ENCODE measurements at places on chromosomes 3 and 15. TPM values are rescaled to one million over a fixed set of nuclear protein-coding genes. Genes with fewer than 3 reads are reported as not detected.
A peak's percentile ranks its signal among the peaks of the same experiment; 100 is the strongest.

RPL35A gene
- 1,932 TPM for polyA plus RNA-seq

EFCC1 gene
- not detected for polyA plus RNA-seq

DNA sequence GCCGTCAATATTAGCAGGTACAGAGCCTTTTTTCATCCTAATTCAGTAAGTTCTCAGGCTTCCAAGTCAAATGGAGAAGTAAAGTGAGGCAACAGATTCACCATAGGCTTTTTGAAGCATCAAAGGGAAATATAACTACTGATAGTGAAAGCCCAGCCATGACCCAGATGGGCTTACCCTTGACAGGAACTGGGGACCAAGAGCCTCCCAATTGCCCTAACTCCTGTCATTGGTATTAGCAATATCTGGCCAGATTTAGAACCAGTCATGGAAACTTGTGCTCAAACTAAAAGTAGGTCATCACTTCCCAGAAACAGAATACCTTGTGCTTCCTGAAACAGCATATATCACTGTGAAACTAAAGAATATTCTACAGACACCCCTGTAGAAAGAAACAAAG, 33.0 kb downstream of the NME9 start:
- no peak for DNase-seq

GRCh38 chr15:28977377-28978010, 91.7 kb downstream of the APBA2 start:
- DNase-seq, result peak; percentile 93

HIGD2B gene
- polyA plus RNA-seq, result not detected

LMAN1L gene
- polyA plus RNA-seq, result not detected

DNA sequence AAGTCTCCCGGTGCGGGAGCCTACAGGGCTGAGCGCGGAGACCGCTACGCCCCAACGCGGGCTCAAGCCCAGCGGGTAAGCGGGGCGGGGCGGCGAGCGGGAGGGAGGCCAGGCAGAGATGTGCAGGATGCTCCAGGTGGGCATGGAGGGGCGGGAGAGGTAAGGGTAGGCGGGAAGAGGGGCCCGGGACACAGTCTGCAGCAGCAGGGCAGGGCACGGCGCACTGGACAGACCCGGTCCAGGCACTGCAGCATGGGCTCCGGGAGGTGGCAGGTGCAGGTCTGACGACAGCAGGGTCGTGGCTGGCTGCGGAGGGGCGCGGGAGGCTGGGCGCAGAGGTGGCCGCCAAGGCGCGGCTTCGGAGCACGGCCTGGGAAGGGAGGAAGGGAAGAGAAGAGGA, 102.8 kb downstream of the GABRB3 start:
- no peak for DNase-seq

C3orf70 gene
- polyA plus RNA-seq, result not detected

DNA sequence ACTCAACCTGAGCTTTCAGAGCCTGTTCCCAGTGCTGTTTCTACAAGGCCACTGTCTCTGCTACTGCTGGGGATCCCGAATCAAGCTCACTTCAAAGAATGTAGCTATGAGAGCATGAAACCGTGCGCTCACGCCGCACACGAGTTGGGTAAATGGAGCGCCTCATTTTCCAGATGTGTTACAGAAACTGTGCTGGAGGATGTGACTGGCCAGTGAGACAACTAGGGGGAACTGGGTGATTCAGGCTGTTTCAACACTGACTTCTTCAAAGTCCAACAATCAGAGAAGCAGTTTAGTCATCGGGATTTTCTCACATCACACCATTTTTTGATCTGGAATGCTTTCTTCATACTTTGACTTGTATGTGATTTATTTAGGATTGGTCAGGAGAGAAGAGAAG, 3.5 kb downstream of the ZNF710 start:
- peak; percentile 97 for DNase-seq

WNT5A gene
- 4.0 TPM for polyA plus RNA-seq

DNA sequence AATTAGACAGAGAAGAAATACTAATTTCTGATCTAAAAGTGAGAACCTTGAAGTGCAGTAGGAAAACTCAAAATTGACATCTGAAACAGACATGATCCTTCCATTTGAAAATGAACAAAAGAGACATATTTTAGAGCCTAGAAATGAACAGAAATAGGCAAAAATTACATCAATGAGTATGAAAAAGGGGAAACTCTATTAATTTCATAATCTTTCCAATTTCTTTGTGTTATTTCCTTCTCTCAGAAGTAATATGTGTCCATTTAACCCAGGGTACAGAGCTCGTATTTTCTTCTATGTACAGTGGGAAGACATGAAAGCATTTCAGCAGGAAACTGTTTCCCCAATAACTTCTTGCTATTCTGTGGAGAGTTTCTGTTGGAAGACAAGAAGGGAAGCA, 263.1 kb downstream of the CGGBP1 start:
- no peak for DNase-seq

- DNase-seq, result no peak
Measured at GRCh38 chr3:128606094-128606493, 44.5 kb downstream of the RPN1 start.

DNA sequence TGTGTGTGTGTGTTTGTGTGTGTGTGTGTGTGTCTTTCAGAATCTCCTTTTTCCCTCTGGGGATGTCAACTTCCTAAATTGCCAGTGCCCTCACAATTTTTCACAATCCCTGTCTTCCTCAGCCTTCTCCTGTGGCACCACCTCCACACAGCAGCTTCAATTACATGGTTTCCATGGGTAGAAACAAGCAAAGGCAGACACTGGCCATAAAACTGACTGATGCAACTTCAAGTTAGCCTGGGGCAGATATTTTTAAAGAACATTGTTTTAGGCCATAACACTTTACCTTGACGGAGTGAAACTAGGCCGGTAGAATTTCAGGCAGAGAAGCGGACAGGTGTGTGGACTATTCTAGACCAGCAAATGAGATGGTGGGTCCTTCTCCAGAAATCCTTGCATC, 405.8 kb upstream of the SUCLG2 start:
- DNase-seq, result no peak

GRCh38 chr15:35843498-35843897, 297.5 kb upstream of the DPH6 start:
- DNase-seq, result no peak

ERICH6 gene
- not detected for polyA plus RNA-seq

DNA sequence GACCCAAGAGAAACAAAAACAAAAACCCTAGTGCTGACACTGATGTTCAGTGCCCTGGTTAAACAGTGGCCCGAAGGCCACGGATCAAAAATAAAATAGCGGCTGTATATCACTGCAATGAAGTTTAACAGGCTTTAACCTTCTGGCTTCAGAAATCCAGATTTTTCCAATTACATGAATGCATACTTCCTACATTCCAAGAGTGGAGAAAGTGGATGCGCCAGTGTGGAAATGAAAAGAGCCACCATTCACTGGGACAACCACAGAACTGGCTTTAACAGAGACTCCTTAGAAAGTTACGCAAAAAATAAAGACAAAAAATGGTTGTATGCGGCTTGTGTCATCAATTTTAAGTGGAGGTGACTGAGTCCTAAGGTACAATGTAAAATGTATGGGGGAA, 522.2 kb downstream of the FHIT start:
- DNase-seq, result no peak

- no peak for DNase-seq
Measured at GRCh38 chr15:60646595-60646994, 167.7 kb upstream of the ICE2 start.

DNA sequence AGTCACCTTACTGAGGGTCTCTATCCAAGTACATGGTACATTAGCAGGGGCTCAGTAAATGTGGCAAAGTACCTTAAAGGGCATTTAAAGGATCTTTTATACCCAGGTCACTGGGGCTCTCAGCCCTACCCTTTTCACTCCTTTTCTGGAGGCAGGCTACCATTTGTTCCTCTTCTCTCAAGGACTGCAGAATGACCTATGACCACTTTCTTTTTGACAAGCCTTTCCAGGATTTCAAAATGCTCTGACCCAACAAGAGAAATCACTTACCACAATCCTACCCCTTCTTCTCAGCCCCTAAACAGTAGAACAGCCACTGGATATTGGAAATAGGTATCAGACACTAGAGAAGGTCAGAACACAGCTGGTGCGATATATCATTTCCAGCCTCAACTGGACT, 221.8 kb upstream of the TPRG1 start:
- DNase-seq, result no peak

- no peak for DNase-seq
Measured at GRCh38 chr3:164890061-164890460, 188.2 kb downstream of the SI start.

DNA sequence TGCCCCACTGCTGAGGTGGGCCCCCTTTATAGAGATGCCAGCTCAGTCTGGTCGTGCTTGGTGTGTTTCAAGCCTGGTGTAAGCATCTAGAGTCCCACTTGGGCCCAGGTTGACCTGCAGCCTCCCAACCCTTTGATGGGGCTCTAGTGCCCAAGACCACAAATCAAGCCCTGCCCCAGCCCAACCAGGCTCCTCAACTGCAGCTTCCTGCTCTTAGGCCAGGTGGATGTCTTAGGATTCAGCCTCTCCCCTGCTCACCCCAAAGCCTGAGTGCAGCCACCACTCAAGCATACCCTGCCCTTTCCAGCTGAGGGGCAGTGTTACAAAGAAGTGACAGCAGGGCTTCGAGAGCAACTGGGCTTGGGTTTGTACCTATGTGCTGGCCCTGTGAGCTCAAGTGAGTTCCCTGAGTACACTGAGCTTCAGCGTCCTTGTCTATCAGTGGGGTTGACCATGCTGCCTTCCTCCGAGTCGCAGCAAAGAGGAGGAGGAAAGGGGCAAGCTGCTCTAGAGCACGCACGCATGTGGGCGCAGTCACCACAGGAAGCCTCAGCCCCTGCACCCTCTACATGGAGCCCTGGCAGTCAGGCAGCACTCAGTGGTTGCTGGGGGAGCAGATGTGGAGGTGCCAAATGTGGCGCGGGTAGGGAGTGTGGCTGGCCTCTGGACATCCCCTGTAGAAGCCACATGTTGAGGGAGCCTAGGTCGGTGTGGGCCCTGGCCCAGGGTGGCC, 120.7 kb downstream of the EEFSEC start:
- DNase-seq, result no peak

DNA sequence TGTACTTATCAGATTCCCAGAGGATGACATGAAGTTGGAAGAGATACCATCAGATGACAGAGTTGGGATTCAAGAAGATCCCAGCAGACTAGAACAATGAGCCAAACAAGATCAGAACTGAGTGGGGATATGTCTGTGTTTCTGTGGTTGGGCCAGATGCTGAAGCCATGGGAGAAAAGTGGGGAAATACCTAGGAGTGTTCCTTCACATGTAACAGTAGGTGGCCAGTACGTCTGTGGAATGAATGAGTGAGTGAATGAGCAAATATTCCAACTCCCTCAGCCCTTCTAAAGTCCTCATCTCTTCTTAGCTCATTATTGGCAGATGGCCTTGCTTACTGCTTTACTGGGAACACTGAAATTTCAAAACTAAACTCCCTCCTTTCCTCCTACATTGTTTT, 32.2 kb upstream of the GREM1 start:
- peak; percentile 56 for DNase-seq

PRR23B gene
- not detected for polyA plus RNA-seq

ERC2 gene
- polyA plus RNA-seq, result 0.08 TPM

POC1A gene
- polyA plus RNA-seq, result 36.5 TPM

CCDC33 gene
- polyA plus RNA-seq, result not detected

- DNase-seq, result no peak
Measured at GRCh38 chr3:170203457-170203856, 18.8 kb upstream of the PRKCI start.

TBC1D2B gene
- polyA plus RNA-seq, result 10.6 TPM

DNA sequence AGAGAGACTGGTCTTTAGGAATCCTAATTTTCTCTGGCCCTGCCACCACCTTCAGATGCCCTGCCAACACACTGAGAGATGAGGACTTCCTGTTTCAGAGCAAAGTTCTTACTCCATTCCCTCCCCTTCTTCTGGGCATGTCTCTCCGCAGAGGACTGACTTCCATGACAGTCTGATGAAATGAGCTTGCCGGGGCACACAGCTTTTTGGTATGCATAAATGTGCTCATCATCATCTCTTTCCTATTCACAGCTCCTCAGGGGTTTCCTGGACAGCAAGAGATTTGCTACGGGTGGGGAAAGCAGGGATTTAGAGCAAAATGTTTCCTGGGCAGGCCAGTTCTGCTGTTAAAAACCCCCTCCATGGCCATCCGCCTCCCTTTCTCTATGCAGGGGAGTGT, 27.6 kb upstream of the SEMA6D start:
- DNase-seq, result peak; percentile 27

- no peak for DNase-seq
Measured at GRCh38 chr15:78454992-78455391, 17.0 kb downstream of the IREB2 start.

CD276 gene
- 118 TPM for polyA plus RNA-seq

DNA sequence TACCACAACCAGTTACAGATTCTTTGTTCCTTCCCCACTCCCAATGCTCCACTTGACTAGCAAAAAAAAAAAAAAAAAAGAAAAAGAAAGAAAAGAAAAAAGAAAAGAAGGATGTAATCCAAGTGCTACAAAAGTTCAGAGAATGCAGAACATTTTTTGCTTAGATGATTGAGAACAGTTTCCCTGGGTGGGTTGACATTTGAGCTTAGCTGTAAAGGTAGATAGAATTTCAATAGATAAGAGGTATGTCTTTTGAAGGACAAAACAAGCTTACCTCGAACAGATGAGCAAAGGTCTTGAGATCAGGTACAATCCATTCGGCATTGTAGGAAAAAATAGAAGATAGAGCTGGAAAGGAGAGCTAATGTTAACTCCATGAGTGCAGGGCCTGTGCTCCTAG, 344.6 kb upstream of the NECTIN3 start:
- DNase-seq, result no peak

GRCh38 chr3:51794206-51794605, 15.2 kb upstream of the IQCF6 start:
- DNase-seq, result no peak

ARHGEF26 gene
- 1.4 TPM for polyA plus RNA-seq

NRROS gene
- polyA plus RNA-seq, result 0.12 TPM
